Naive thymus-derived CD8-positive, alpha-beta T cell (primary cell): ENCODE measurements at places on chromosomes 12 and 14. TPM values are rescaled to one million over a fixed set of nuclear protein-coding genes. Genes with fewer than 3 reads are reported as not detected.

The CCDC177 gene
- total RNA-seq, result not detected

The ZC2HC1C gene
- not detected for total RNA-seq

The GPRC5A gene
- total RNA-seq, result not detected

The NANOG gene
- not detected for total RNA-seq

The ZFC3H1 gene
- 117 TPM for total RNA-seq

The PIWIL1 gene
- total RNA-seq, result not detected

The KLRK1 gene
- 865 TPM for total RNA-seq

The CLECL1 gene
- total RNA-seq, result 0.52 TPM

The VWF gene
- total RNA-seq, result 0.60 TPM

The KRT72 gene
- total RNA-seq, result 11.4 TPM

The TSHR gene
- not detected for total RNA-seq

The NUBPL gene
- total RNA-seq, result 11.3 TPM

The PTGER2 gene
- total RNA-seq, result 2.9 TPM

The CMA1 gene
- total RNA-seq, result not detected

The PGF gene
- total RNA-seq, result not detected

The ANAPC7 gene
- total RNA-seq, result 84.0 TPM

The KRT4 gene
- total RNA-seq, result not detected

The VRTN gene
- not detected for total RNA-seq

The APOF gene
- not detected for total RNA-seq

The LPCAT3 gene
- 18.5 TPM for total RNA-seq

The LALBA gene
- not detected for total RNA-seq

The AKAP3 gene
- total RNA-seq, result 5.9 TPM

The FBXO21 gene
- 53.3 TPM for total RNA-seq

The SALL2 gene
- 6.7 TPM for total RNA-seq

The TSPAN19 gene
- not detected for total RNA-seq
